ENCODE measurements at places on chromosomes 1 and 21.

- no peak for DNase-seq
These were observed 4.8 kb upstream of the PCNX2 start for GRCh38 chr1:233300326-233300725.

DNA sequence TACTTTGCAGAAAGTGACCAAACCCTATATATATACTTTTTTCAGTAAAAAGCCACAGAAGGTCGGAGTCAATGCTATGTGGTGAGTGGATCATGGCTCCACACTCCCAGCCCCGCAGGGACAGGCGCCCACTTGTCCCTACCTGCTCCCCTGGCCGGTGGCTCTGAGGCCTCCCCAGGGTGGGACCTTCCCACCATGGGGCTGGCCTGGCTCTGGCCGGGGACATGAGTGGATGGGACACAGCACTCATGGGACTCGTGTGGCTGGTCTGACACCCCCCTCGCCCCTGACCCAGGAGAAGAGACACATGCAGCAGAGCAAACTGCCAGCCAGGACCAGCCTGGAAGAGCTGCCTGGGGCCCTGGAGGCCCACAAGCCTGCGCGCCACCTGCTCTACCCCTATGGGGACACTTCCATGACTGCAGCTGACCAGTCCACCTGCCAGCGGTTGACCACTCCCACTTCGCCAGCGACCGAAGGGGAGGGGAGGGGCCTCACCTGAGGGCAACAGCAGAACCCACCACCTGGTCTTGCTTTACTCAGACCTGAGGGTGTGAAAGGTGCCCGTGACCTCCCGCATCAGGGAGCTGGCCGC, 2.2 kb downstream of the SPATC1L start:
- no peak for DNase-seq

DNA sequence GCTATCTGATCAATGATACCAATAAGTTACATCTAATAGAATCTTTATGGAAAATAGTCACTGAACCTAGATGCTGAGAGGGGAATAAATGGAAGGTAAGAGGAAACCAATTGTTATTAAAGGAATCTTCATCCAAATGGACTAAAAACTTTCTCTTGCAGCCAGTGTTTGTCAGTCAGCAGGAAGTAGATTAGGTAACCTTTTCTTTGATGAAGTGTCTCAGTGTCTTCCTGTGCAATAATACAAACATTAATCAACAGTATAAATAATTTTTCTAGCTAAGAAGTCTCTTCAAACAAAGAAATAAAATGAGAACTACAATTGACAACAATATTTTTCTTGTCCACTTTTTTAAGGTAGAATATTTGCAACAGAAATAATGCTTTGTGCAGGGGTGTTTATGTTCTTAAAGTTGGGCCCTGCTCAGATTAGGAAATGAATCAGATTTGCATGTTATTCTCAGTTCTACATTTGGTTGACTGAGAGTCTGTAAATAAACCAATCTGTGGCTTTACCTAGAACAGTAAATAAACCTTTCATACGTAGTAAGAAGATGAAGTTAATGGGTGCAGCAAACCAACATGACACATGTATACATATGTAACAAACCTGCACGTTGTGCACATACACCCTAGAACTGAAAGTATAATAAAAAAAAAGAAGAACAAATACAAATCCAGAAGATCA, 391.4 kb downstream of the MRPL39 start:
- DNase-seq, result no peak

GRCh38 chr1:34237151-34237815, 60.6 kb downstream of the C1orf94 start:
- no peak for DNase-seq

DNA sequence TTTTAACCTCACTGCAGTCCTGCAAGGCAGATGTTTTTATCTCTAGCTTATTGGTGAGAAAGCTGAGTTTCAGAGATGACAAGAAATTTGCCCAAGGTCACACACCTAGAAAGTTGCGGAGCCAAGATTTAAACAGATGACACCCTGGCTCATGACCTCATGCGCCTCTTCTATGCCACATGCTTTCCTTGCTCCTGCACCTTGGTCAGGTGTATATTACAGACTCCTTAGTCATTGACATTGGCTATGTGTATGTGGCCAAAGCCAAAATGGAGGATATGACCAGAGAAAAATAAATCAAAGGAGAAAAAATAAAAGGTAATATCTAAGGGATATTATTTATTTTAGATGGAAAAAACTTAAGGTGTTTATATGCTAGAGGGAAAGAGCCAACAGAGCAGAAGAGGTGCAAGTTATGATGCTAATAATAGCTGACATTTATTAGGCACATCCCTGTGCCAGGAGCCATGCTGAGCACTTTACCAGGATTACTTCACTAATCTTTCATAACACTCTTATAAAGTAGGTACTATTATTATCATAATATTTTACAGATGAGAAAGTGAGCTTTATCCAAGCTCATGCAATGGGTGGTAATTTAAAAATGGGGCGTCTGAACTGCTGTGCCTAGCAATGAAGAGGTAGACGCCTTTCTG, 13.8 kb upstream of the MYOC start:
- DNase-seq, result no peak

DNA sequence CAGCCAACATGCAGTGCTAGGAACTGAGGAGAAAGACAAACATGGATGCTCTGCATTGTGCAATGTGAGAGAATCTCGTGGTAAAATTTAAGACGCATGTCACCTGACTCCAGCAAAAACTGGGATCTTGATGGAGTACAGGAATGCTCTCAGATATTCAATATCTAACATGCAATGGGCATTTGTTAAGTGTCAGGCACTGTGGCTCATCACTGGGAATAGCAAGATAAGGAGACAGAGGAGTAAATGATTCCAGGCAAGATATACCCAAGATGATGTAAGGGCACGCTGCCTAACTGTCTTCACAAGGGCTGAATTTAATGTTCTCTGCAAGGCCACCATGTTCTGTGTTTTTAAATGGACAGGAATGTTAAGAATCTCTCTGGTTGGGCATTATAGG, 67.8 kb downstream of the LPAR3 start:
- DNase-seq, result no peak

DNA sequence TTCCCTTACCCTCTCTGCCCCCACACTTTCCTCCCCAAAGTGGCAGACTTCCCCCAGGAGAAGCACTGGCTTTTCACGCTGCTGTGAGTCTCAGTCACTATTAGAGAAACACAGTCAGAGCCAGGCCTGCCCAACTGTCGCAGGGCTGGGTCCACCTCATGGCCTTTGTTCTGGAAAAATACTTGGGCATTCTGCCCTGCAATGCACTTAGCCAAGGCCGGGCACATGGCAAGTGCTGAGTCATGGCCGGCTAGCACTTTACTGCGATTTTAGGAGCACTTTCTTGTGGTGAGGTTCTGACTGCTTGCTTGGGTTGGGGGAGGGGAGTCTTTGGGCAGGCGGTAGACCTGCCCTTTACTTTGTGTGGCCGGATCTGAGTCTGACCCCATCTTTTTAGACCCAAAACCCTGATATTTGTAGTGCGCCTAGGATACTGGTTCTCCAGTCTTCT, 7.7 kb downstream of the EPHX1 start:
- no peak for DNase-seq

GRCh38 chr1:94623560-94624148, 82.1 kb upstream of the F3 start:
- DNase-seq, result no peak

DNA sequence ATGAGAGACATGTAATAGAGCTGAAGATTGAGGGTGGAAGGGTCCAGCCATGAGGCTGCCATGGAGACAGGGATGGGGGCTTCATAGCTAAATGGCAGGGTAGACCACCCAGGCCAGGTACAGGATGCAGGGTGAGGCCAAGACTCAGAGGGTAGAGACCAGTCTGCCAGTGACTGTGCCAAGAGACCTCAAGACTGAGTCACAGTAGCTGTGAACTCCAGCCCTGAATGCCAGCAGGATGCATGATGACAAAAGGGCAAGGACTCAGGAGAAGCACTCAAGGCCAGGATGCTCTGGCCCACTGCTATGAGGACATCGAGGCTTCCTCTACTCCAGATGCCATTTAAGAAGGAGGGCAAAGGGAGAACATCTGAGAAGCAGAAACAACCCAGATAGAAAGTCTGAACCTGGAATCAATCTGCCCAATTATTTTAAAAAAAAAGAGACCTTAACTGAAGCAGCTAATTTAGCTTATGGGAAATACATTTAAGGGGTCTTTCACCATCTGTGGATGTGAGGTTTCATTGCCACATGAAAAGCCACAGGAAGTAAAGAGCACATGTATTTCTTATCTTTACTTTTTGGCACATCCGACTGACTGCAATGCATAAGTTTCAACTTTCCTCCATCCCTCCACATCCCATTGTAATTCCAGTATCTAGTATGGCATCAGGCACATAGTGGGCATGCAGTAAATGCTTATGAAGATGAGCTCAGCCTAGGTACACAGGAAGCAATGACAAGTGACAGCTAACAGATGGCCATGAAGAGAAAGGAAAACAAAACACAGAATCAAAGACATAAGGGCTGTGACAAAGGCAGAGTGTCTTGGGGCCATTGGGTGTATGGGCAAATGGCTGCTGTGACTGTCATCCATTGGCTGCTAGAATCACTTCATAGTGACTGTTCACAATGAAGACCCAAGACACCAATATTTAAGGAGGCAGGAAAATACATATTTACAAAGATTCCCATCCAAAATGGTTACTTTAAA, 40.2 kb downstream of the SUSD4 start:
- no peak for DNase-seq

DNA sequence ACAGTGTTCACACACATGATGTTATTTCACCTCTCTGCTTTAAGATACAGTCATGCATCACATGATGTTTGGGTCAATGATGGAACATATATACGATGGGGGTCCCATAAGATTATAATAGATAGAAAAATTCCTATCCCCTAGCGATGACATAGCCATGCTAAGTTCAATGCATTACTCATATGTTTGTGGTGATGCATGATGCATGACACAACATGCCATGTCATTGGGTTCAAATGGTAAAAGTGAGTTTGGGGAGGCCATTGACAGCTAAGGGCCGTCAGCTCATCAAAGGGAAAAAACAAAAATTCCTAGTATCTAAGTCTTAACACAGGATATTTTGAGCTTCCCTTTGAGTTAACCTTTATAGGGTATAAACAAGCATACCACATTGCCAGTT, 73.6 kb downstream of the ATP1A1 start:
- DNase-seq, result no peak

DNA sequence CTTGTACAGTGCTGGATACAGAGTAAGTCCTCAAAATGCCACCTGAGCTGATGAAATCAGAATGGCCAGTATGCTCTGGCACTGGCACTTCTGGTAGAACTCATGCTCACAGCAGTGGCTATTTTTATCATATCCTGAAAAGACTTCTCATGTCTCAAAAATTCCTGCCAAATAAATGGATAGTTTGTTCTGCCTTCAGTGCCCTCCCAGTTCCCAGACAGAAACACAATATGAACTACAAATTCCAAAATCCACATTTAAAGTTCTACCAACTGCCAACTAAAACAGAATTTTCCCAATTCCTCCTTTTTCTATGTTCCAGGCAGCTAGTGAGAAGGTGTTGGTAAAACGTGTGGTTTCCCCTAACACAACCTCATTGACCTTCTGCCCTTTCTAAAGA, 51.4 kb upstream of the RGS1 start:
- no peak for DNase-seq

- no peak for DNase-seq
These were observed 36.7 kb downstream of the ERI3 start for GRCh38 chr1:44318097-44319088.

- DNase-seq, result no peak
These were observed 46.7 kb upstream of the SARS1 start for GRCh38 chr1:109167001-109167506.

GRCh38 chr1:65083263-65083896, 64.6 kb upstream of the AK4 start:
- DNase-seq, result no peak

GRCh38 chr1:173444757-173445156, 32.4 kb upstream of the PRDX6 start:
- no peak for DNase-seq

GRCh38 chr1:57214951-57215575, 208.8 kb downstream of the DAB1 start:
- no peak for DNase-seq

GRCh38 chr1:53430261-53430660, 28.9 kb upstream of the DMRTB1 start:
- DNase-seq, result no peak

GRCh38 chr1:181314959-181315358, 168.4 kb upstream of the CACNA1E start:
- no peak for DNase-seq

GRCh38 chr1:157359314-157360022, 192.8 kb downstream of the FCRL5 start:
- no peak for DNase-seq

DNA sequence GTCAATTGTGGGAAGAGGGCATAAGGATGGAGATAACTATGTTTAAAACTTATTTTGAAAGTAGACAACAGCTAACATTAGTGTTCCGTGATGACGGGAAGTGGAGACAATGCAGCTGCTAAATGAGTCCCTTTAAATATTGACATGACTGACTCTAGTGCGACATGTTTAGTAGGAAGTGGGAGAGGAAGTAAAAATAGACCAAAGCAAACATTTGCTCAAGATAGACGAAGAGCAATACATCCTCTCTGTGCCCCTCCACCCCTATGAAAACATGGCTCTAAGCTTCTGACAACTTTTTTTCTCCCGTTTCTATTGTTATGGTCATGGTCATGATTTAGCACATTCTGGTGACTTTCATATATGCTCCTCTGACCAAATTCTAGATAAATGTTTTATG, 60.0 kb upstream of the HMCN1 start:
- no peak for DNase-seq

DNA sequence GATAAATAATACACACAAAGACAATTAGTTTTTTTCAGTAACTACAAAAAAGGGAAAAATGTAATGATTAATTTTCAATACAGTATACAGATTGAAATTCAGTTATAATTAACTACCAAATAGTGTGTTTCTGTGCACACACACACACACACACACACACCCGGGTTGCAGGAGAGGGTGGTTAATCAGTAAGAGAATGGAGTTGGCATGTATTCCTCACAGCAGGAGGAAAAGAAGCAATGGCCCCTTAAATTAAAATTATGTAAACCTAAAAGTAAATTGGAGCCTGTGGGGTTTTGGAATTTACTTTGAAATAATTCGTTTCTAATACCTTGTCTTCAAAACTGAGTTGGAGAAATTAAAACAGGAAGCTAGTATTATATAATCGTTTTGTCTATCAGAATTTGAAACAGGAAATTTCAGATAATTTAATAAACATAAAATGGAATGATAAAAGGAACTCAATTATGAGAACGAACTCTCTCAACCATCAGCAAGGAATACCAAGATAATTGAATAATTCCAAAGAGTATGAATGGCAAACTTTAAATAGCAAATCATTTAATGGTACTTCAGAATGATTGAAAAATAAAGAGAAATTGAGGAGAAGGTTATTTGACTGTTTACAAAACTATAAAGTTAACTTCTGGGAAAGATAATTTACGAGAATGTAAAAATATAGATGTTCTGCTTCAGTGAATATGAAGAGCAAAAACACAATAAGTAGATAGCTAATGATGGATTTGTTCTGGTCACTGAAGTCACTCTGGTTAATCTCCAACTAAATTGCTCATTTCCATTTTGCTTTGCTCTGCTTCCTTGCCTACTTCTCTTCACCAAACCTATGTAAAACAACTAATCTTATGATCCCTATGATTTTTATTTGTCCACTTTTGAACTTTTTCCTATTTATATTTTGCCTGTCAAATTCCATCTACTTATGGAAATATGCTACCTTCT, 547.9 kb upstream of the ZP4 start:
- no peak for DNase-seq

Measured in stimulated activated CD4-positive, alpha-beta T cell treated with anti-CD3 and anti-CD28 coated beads, Interleukin-15, amount 100 ng/mL, for 1 hour (primary cell).